ENCODE measurements at places on chromosomes 6 and 20. TPM values are rescaled to one million over a fixed set of nuclear protein-coding genes. Genes with fewer than 3 reads are reported as not detected.

DNA sequence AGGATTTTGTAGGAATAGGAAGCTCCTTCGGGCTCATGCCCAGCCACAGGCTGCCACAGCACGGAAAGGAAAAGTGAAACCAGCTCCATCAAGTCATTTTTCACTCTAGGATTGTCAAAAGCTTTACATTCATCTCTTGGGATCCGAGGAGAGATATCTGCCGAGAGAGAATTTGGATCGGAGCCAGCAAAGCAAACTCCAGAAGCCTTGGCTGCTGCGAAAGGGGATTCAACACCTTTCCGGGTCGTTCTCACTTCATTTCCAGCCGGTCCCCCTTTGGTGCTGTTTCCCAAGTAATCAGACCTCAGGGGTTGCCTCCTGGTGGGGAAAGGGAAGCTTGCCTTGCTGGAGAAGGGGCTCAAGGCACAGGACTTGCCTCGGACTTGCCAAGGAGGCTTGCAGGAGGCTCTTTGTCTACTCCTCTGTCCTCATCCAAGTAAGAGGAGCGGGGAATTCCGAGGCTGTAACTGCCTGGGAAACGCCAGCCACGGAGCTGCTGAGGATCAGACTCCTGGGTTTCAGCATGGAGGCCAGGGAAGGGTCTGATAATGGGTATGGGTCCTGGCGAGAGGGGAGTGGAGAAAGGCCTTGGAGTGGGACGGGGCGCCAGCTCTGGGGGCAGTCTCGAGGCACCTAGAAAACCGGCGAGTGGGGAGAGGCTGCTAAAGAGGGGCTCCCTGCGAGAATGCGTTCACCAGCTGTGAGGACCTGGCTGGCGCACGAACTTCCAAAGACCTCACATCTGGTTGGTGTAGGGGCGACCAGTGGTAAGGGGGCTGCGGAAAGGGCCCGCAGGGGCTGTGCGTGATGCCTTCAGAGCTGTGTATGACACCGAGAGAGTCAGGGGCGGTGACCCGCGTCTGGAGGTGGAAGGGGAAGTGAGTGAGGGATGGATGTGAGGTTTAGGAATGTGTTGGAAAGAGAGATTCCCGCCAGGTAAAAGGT is 702 bp downstream of the ETV7 start:
- peak; percentile 69 for DNase-seq
- peaks cover 13% of the 10 kb centered on the region for H3K4me1 ChIP-seq
- H3K4me3 ChIP-seq = peak overlapping the region; percentile 78
- no peaks in the 10 kb centered on the region for H3K27me3 ChIP-seq

DNA sequence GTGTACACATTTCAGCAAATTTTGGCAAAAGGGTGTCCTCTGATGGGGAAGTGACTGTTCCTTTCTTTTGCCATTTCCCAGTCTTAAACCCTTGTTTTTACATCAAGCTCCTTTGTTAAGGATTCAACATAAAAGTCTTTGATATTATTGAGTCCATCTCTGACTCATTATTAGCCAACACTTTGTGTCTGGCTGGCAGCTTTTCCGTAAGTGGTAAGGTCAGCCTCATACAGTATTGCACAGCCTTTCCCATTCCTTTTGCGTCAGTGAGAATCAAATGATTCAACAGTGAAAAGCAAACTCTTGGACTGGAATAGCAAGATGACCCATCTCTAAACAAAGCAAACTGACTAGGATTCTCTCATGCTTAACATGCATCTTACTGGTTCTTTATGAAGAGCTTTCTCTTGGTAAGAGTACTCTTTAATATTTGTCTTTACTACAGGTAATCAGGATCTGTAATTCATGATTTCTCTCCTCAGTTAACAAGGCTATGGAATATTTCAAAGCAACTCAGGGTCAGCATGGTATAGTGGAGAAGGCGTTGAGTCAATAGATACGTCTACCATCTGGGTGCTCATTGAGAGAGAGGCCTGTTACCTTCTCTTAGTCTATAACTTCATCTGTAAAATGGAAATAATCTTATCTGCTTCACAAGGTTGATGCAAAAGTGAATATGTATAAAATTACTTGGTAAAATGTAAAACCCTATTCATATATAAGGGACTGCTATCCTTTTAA is 183.6 kb downstream of the PRL start:
- no peak overlapping the region for H3K27ac ChIP-seq
- no peaks in the 10 kb centered on the region for H3K36me3 ChIP-seq
- no peak for DNase-seq
- H3K27me3 ChIP-seq = no peaks in the 10 kb centered on the region
- peaks cover 21% of the 10 kb centered on the region for H3K4me1 ChIP-seq

GRCh38 chr6:132132422-132132821 is 181.2 kb upstream of the CCN2 start:
- no peak for DNase-seq
- H3K27ac ChIP-seq = no peak overlapping the region
- H3K27me3 ChIP-seq = no peaks in the 10 kb centered on the region

- H3K4me3 ChIP-seq = no peak overlapping the region
- H3K27ac ChIP-seq = no peak overlapping the region
- no peak for DNase-seq
- no peaks in the 10 kb centered on the region for H3K27me3 ChIP-seq
These were observed 139.0 kb downstream of the MAP3K4 start for GRCh38 chr6:161130541-161130940.

The HUS1B gene
- total RNA-seq = 1.0 TPM

DNA sequence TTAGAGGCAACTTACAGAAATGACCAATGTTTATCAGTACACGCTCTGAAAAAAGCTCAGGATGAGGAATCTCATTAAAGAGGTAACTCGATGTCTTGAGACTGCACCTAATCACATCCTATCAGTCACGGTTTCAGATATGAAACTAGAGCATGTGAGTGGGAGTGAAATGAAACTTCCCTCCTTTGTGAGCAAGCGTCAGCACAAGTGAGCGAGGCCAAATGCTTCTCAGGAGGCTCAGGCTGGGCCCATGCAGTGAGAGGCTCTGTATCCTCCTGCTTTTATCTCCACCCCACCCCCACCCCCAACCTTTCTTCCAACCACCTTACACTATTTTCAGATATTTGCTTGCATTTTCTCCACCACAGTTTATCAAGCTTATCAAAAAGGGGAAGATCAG is 140.8 kb upstream of the RIMS1 start:
- no peak overlapping the region for H3K4me3 ChIP-seq
- no peak for DNase-seq
- H3K27me3 ChIP-seq = no peaks in the 10 kb centered on the region
- H3K36me3 ChIP-seq = no peaks in the 10 kb centered on the region

- H3K27me3 ChIP-seq = no peaks in the 10 kb centered on the region
- H3K27ac ChIP-seq = peak overlapping the region; percentile 33
- H3K36me3 ChIP-seq = no peaks in the 10 kb centered on the region
- no peak for DNase-seq
- H3K4me3 ChIP-seq = no peak overlapping the region
- peaks cover 38% of the 10 kb centered on the region for H3K4me1 ChIP-seq
These were observed 17.1 kb downstream of the REPS1 start for GRCh38 chr6:138970856-138971425.

The DEFB124 gene
- total RNA-seq = not detected

DNA sequence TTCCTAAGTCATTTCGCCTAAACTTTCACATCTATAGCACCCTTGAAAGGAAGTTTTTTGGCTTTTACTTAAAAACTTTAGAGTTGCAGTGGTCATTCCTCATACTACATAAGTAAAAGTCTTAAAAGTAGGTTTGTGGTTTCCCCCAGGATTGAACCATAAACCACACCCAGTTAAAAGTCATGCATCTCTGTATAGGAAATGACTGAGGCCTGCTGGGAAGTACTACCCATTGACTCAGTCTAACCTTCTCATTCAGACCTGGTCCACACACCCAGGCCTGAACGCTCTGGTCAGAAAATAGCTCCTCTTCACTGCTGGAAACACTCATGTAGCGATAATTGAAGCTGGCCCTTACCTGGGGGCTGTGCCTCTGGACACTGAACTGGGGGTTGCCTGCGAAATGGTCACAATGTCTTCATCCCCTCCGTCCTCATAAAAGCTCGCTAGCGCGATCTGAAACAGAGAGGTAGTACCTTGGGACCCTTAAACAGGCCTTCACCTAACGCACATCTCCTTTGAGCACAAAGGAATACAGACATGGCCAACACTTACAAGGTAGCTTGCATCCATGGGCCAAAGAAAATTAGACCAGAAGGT is 2.6 kb downstream of the NSFL1C start:
- peaks cover 41% of the 10 kb centered on the region for H3K36me3 ChIP-seq
- no peak overlapping the region for H3K27ac ChIP-seq
- H3K4me3 ChIP-seq = no peak overlapping the region

DNA sequence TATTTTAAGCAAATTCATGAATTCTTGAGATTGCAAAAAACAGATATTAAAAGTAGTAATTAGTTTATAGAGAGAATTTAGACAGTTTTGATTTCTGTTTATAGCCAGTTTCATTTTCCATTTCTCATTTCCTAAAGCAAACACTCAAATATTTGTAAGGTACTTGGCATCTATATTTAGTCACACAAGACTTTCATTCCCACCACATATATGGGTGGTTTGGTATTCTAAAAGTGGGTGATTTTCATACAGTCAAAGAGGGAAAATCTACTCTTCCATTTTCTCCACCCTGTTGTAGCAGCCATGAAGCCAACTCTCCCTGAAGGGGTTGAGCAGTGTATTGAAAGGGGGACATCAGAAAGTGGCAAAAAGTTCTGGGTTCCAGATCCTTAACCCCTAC is 181.1 kb upstream of the SUPT3H start:
- no peak for DNase-seq
- no peaks in the 10 kb centered on the region for H3K27me3 ChIP-seq
- H3K4me3 ChIP-seq = no peak overlapping the region
- no peaks in the 10 kb centered on the region for H3K36me3 ChIP-seq
- H3K27ac ChIP-seq = no peak overlapping the region

GRCh38 chr20:38825901-38826625 is 20.6 kb downstream of the PPP1R16B start:
- no peak for DNase-seq
- no peaks in the 10 kb centered on the region for H3K36me3 ChIP-seq
- H3K4me3 ChIP-seq = no peak overlapping the region
- H3K4me1 ChIP-seq = peaks cover 33% of the 10 kb centered on the region
- no peaks in the 10 kb centered on the region for H3K27me3 ChIP-seq

GRCh38 chr6:141105481-141105880 is 1027.2 kb upstream of the GJE1 start:
- no peaks in the 10 kb centered on the region for H3K27me3 ChIP-seq
- no peak overlapping the region for H3K27ac ChIP-seq
- no peak overlapping the region for H3K4me3 ChIP-seq
- DNase-seq = no peak

The LY86 gene
- total RNA-seq = 13.8 TPM

DNA sequence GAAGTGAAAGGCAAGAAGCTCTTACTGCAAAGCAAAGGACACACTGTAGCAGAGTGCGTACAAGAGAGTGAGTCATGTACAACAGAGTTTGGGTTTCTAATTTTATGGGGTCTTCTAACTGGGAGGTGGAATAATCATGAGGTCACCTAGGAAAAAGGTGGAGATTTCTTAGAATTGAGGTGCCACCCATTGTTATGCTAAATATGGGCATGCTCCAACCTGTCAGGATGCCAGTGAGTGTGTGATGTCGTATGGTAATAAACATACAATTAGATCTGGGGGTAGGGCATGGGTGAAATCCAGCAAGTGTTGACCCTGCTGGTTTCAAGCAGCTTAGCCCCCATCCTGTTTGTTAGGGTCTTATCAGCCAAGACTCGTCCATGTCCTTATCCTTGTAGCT is 46.6 kb downstream of the OR2B6 start:
- no peaks in the 10 kb centered on the region for H3K4me1 ChIP-seq
- H3K4me3 ChIP-seq = no peak overlapping the region
- no peak for DNase-seq
- no peaks in the 10 kb centered on the region for H3K36me3 ChIP-seq

The TRIM40 gene
- total RNA-seq = not detected

The HCK gene
- total RNA-seq = 49.0 TPM

DNA sequence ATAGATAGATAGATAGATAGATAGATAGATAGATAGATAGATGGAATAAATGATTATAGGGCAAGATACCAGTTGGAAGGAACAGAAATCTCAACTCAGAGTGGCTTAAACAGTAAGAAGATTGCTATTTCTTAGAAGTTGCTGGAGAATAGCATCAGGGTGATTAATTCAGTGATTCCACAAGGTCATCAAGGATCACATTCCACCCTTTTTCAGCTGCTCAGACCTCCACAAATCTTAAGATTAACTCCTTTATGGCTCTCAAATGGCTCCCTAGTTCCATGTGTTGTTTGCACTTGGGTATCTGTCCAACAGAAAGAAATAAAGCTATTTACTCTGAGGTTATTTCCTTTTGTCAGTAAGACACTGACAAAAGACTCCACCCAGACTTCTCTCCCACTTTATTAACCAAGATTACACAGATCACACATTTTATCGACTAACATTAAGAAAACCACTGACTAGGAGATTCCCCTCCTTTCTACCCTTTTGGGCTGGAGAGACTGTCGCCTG is 68.3 kb upstream of the KIF16B start:
- no peak for DNase-seq
- no peaks in the 10 kb centered on the region for H3K36me3 ChIP-seq
- H3K27me3 ChIP-seq = no peaks in the 10 kb centered on the region
- H3K4me3 ChIP-seq = no peak overlapping the region

- peaks cover 23% of the 10 kb centered on the region for H3K4me1 ChIP-seq
- H3K36me3 ChIP-seq = peaks cover 42% of the 10 kb centered on the region
- peak; percentile 75 for DNase-seq
- H3K27me3 ChIP-seq = no peaks in the 10 kb centered on the region
These were observed 598 bp downstream of the OGFR start for GRCh38 chr20:62805155-62805710.

- H3K36me3 ChIP-seq = no peaks in the 10 kb centered on the region
- no peak overlapping the region for H3K4me3 ChIP-seq
- H3K27me3 ChIP-seq = no peaks in the 10 kb centered on the region
- no peak overlapping the region for H3K27ac ChIP-seq
- no peak for DNase-seq
- no peaks in the 10 kb centered on the region for H3K4me1 ChIP-seq
These were observed 149.8 kb downstream of the BTBD9 start for GRCh38 chr6:38489951-38490350.

- no peaks in the 10 kb centered on the region for H3K4me1 ChIP-seq
- H3K36me3 ChIP-seq = no peaks in the 10 kb centered on the region
- no peaks in the 10 kb centered on the region for H3K27me3 ChIP-seq
- DNase-seq = no peak
These were observed 28.0 kb downstream of the HFE start for GRCh38 chr6:26115226-26115625.

The VAPB gene
- total RNA-seq = 47.8 TPM

GRCh38 chr20:37123441-37123840 is 27.6 kb upstream of the RBL1 start:
- no peak for DNase-seq
- H3K27me3 ChIP-seq = no peaks in the 10 kb centered on the region
- no peak overlapping the region for H3K4me3 ChIP-seq
- no peak overlapping the region for H3K27ac ChIP-seq
